ENCODE measurements at places on chromosomes 6 and 20. TPM values are rescaled to one million over a fixed set of nuclear protein-coding genes. Genes with fewer than 3 reads are reported as not detected.

DNA sequence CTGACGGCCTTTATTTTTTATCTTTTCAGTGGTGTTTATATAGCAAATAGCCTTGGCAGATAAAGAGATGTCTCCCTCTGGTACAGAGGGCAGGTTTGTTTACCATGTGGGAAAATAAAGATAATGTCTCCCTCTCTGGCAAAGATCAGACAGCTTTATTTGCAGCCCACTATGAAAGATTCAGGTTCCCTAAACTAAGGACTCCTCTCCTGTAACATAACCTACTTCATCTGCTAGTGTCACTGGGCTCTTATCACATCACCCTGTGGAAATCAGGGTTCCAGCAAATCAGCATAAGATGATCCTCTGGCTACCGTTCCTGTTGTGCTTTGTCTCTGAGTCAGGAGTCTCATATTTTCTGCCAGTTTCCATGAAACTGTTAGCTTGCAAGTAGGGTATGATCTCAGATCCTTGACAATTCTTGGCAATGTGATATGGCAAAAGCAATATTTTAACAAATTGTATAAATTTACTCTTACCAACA lies 3.1 kb downstream of the FBXL4 start:
- DNase-seq = no peak

Gene TMEM244
- total RNA-seq = not detected

Gene NCOA7
- total RNA-seq = 53.1 TPM

Gene ANKEF1
- 1.5 TPM for total RNA-seq

Gene KIF25
- not detected for total RNA-seq

Gene MYCT1
- total RNA-seq = 21.2 TPM

DNA sequence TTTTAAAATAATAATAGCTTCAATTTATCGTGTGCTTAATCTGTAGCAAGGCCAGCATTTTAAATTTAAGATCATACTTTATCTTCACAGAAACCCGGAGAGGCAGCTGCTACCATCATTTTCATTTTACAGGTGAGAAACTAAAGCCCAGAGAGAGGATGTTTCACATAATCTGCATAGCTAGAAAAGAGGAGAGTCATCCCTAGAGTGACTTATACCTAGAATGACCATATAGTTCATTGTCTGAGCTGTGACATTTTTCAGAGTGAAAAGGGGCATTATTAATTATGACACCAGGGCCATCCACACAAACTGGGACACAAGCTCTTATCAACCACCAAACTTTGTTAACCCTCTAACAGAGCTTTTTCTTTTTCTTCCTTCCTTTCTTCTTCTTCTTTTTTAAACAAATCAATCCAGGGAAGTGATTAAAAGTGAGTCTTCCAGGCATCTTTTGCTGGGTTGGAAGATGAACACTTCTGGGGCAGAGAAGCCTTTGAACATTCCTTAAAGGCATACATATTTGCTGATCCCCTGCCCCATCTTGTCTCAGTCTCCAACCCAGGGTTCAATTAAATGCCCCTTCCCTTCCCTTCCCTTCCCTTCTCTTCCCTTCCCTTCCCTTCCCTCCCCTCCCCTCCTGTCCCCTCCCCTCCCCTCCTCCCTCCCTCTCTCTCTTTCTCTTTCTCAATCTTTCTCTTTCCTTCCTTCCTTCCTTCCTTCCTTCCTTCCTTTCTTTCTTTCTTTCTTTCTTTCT lies 272.5 kb upstream of the JAG1 start:
- no peak for DNase-seq

DNA sequence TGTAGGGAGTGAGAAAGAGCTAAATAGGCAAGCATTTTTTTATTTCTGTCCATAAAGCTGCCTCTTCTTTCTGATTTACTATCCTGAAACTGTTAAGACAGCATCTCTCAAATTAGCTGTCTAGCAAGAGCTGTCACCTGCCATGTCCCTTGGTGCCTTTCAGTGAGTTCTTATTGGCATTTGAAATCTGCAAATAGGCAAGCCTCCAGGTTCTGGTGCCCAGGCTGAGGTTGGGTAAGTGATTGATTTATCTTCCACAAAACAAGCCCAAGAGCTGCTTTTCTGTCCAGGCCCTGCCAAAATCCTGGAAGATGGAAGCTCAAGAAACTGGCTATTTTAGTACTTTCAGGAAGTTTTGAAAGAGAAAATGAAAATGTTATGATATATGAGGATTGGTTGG lies 22.4 kb downstream of the MANEA start:
- DNase-seq = no peak

DNA sequence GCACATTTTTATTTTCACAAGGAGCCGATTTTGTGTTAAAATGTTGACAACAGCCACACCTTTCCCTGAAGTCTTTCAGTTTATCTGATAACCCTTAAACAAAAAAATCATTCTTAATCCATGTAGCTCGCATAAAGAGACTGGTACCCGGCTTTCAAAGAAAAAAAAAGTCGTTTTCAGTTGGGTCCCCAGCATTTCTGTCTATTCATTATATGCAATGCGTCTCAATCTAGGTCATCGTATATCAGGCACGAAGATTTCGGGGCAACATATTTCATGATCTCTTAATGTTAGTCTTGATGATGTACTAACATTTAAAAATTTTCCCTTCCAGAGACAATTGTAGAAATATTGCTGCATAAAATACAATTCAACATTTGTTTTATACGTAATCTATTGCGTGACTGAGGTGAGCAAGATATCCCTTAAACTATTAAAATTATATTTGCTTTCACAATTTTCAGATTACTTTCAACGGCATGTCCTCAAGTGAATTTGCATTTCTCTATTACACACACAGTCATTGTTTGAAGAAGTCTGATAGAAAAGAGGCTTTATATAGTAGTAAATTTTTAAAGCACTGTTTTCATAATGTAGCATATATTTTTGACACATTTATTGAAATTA lies 2.9 kb upstream of the TUBB2B start:
- no peak for DNase-seq

DNA sequence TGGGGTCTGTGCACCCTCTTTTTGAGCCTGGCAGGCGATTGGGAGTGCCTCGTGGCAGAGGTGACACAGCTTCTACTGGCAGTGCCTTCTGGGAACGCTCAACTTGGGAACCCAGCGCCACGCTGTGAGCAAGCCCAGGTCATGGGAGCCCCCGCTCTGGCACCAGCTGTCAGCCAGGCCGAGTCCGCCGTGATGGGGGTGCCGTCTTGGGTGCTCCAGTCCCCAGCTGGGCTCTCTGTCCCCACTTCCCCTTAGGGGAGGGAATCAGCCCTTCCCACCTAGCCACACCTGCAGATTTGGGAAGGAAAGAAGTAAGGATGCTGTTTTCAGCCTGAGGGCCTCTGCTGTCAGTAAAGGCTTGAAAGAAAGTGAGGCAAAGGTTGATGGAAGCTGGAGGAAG lies 31.0 kb upstream of the NTSR1 start:
- DNase-seq = no peak

Gene OPN5
- total RNA-seq = not detected

Gene HSPA12B
- 23.3 TPM for total RNA-seq

DNA sequence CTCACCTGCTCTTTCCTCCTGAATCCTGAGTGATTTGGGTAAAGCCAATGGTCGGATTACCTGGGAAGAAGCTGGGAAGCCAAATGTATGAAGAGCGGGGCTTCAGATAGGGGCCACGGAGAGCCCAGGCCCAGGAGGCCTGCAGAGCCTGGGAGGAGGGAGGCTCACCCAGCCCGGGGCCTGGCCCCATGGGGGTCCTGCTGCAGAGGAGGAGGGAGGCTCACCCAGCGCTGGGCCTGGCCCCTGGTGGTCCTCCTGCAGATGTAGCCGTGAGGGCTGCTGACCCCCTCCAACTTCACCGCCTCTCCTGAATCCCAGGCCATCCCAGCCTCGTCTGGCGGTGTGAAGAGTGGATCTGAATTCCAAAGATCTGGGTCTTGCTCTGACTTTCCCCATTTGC lies 368.4 kb downstream of the THBS2 start:
- no peak for DNase-seq

DNA sequence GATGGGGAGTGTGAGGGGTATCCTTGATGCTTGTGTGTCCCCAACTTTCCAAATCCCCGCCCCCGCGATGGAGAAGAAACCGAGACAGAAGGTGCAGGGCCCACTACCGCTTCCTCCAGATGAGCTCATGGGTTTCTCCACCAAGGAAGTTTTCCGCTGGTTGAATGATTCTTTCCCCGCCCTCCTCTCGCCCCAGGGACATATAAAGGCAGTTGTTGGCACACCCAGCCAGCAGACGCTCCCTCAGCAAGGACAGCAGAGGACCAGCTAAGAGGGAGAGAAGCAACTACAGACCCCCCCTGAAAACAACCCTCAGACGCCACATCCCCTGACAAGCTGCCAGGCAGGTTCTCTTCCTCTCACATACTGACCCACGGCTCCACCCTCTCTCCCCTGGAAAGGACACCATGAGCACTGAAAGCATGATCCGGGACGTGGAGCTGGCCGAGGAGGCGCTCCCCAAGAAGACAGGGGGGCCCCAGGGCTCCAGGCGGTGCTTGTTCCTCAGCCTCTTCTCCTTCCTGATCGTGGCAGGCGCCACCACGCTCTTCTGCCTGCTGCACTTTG lies at the start of gene TNF:
Gene TNF (plus strand): TSS at position 231 of the 567 bp plus-strand sequence. CDS start 177 bp downstream, at position 408.
- no peak for DNase-seq

DNA sequence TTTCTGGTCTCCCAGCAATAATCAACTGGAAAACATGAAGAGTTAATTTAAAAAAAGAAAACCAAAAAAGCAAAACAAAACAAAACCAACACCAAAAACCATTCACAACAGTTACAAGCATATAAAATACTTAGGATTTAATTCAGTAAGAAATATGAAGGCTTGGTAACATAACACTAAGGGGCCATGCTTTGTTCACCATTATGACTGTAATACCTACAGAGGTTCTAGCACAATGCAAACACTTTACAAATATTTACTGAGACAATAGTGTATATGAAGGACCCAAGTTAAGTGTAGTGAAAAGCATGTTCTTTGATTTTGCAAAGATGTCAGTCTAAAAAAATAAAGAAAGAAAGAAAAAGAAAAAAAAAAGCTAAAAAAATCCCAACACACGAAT lies 109.8 kb upstream of the EMILIN3 start:
- DNase-seq = no peak

GRCh38 chr6:136969930-136970329 lies 47.8 kb downstream of the SLC35D3 start:
- no peak for DNase-seq

DNA sequence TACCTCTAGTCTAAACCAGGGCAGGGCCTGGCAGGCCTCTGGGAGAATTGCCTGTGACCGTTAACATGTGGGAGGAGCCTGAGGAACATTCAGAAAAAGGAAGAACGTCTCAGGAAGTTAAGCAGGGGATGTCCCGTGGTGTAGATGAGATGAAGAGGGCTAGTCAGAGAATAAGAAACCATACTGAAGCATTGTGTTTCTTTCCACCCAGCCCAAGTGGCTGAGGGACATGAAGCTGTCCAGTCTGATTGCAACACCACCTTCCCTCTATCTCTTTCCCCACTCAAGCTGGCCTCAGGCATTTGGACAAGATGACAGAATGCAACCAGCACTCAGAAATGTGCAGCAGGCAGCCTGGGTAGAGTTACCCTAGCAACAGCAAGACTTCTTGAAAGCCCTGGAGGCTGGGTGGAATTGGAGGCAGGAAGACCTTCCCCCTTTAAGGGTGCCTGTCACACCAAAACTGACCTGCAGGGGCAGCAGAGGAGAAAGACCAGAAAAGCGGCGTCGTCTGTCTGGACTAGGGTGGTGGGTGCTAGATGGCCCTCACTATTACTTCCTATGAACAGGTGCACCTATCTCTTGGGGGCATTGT lies 186.1 kb downstream of the UNC5CL start:
- no peak for DNase-seq

- no peak for DNase-seq
Observed at GRCh38 chr20:59781226-59781625, 152.2 kb downstream of the SYCP2 start.

GRCh38 chr20:1450926-1451491 lies 15.6 kb downstream of the NSFL1C start:
- DNase-seq = no peak

- no peak for DNase-seq
Observed at GRCh38 chr6:79431537-79431933, 105.7 kb downstream of the LCA5 start.

Gene HLA-E
- total RNA-seq = 693 TPM

Gene KIAA0408
- total RNA-seq = 13.5 TPM

Data from tibial nerve (tissue), 4 donors.